Glomerular endothelial cell (primary cell): ENCODE measurements at places on chromosomes 4 and X. TPM values are rescaled to one million over a fixed set of nuclear protein-coding genes. Genes with fewer than 3 reads are reported as not detected.

- no peak for DNase-seq
Measured at GRCh38 chrX:41909068-41909467, 14.3 kb downstream of the CASK start.

DNA sequence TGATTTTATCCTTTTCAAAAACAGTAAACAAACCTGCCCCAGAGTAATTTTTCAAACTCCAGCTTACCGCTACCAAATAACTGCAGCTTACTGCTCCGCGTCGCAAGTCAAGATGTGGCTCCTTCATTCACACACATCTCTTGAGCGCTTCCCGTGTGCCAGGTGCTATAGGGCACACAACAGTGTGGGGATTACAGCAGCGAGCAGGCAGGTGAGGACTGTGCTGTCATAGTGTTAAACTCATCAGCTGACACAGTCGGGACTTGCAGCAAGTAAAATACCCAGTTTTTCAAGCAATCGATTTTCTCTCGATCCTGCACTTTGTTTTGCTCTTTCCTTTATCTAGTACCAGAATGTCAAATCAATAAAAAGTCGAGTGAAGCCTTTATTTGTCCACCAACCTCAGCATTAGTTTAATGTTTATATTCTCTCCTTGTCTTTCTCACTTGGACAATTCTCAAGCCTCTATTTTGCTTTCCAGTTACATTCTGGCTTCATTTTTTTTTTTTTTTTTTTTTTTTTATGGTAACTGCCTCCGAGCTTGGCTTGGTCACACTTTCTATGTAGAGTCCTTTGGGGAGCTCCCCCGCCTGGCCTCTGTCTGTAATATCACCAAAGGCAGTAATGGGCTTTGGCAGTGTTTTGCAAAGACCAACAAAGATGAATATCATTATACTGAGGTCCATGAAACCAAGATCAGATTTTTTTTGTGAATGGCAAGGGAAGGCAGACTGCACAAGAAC, 8.3 kb upstream of the ASB5 start:
- DNase-seq = peak; percentile 18

- no peak for DNase-seq
Measured at GRCh38 chrX:623599-624315, 6.8 kb upstream of the SHOX start.

GRCh38 chr4:65651751-65652150, 18.5 kb downstream of the EPHA5 start:
- DNase-seq = no peak

DNA sequence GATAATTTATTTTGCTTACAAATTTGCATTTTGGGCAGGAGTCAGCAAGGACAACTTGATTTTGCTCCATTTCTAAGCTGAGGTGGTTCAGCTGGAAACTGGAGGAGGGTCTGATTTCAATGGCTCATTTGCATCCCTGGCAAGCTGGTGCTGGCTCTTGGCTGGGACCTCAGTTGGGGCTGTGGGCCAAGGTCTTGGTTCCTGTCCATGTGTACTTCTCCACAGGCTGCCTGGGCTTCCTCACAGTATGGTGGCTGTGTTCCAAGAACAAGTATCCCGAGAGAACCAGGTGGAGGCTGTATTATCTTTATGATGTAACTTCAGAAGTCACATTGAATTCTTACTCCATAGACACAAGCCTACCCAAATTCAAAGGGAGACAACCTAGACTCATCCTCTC, 77.0 kb upstream of the STX18 start:
- no peak for DNase-seq

DNA sequence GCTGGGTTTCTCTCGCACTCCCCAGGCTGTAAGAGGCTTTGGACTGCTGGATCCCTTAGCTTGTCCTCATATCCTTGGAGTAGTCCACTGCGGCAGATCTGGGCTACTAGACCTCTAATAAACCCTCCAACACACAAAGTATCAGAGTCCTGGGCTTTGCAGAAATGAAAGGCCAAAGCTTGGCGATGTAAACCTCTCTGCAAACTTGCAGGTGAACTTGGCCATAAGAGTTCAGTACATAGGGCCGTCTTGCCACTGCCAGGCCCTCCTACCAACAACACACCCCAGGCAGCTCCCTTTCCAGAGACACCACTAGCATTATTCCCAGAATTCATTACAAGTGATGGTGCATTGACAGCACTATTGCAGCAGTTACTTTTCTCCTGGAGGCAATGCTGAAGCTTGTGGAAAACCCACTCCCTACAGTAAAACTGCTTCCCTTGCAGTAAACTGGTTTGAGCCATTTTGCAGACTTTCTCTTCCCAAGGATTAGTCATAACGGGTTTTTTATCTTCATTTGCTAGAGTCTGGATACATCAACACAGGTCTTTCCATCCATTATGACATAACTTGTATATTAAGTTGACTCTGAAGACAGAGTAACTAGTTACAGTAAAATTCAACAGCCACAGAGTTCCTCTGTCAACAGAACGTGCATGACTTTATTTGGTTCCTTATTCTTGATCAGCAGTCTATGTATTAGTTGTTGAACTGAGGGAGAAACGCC, 2.4 kb downstream of the ANKRD50 start:
- no peak for DNase-seq

DNA sequence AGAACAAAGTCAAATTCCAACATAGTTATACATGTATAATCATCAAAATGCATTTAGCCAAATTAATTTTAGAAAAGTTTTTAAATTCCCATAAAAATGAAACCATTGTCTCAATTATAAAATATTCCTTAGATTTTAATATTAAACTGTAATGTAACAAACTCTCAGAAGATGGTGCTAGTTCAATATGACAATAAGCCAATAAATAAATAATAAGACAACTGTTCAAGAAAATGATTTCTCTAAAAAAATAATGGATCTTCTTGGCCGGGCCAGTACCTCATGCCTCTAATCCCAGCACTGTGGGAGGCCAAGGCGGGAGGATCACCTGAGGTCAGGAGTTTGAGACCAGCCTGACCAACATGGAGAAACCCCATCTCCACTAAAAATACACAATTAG, 80.3 kb downstream of the RAB28 start:
- no peak for DNase-seq

GRCh38 chrX:37658343-37659030, 27.1 kb upstream of the XK start:
- DNase-seq = no peak

GRCh38 chr4:40632080-40632479, 2.4 kb upstream of the RBM47 start:
- no peak for DNase-seq

DNA sequence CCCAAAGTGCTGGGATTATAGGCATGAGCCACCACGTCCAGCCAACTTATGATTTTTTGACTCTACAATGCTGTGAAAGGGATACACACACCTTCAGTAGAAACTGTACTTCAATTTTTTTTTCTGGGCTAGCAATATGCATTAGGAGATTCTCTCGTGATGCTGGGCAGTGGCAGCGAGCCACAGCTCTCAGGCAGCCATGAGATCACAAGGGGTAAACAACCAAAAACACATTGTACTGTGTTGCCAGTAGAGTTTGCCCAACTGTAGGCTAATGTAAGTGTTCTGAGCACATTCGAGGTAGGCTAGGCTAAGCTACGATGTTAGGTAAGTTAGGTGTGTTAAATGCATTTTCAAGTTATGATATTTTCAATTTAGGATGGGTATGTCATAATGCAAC, 25.7 kb downstream of the RAB33A start:
- no peak for DNase-seq

DNA sequence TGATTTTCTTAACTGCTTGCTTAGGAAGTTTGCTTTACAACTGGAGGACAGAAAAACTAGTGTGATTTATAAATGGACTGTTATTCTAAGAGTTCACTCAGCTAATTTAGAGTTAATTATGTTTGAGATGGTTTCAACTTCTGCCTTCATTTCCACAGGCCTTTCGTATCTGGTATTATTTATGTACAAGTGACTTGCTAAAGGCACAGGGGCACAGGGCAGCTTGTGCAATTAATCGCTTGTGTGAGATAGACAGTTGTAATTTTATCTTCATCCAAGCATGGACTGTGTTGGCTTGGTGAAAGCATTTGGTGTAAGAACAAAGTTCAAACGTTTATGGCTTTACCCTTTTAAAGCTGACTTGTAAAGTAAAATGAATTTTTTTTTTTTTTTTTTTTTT, 38.3 kb downstream of the GPAT3 start:
- no peak for DNase-seq

- no peak for DNase-seq
Measured at GRCh38 chr4:48409203-48409602, 67.9 kb downstream of the SLAIN2 start.

DNA sequence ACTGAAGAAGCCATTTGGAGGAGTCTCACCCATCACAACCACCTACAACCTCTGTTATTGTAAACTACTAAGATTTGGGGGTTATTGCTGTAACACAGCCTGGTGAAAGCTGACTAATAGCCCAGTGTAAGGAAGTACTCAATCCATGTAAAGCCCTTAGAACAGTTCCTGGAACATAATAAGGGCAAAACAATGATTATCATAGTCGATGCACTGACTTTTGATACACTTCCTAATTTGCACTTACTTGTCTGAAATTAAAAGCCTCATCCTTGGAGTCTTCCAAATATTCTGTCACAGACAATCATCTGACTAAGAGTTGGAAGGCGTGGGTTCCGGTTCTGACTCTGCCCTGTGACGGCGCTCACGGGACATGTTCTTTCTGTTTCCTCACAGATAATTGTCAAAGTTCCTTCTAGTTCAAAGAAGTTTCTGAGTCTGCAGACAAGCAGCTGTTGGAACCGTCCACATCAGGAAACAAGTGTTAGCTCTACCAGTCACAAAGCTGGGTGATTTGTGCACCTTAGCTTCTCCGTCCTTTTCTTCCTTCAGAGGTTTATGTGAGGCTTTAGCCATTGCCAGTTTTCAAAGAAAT, 33.4 kb upstream of the RASGEF1B start:
- DNase-seq = no peak

- no peak for DNase-seq
Measured at GRCh38 chrX:111955901-111956300, 79.9 kb downstream of the TRPC5OS start.

DNA sequence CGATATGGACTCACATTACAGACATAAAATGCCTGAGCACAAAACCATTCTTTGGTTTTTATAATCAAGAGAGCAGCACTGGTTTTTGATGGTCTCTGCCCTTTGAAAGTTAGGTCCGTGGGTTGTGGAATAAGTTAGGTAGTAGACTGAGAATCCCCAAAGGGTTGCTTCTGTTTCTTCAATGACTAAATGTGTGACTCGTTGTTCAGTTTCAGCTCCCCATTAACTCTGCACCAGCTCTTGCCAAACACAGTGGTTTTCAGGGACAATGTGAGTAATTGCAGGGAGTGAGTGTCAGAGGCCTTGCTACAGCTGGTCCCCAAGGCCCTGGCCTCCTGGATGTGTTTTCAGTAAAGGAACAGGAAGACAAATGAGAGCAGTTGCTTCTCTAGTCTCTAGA, 24.8 kb downstream of the SMIM20 start:
- no peak for DNase-seq

DNA sequence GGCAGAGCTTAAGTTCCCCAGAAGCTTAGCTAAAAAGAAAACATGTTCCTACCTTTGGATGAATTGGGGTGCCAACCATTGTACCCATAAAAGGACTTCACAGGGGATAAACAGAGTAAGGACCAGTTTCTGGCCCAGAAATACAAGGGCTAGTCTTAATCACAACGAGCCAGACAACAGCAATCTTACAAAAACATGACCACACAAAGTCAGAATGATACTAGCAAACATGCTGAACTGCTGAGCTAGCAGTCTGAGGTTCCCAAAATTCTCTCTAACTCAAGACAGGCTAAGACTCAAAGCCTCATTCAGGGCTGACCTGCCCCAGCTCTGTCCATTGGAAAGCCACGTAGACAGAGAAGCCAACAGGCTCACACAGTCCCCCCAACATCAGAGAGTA, 40.3 kb downstream of the ATP11C start:
- no peak for DNase-seq

GRCh38 chr4:164204434-164204833, 549.5 kb upstream of the SMIM31 start:
- peak; percentile 23 for DNase-seq

DNA sequence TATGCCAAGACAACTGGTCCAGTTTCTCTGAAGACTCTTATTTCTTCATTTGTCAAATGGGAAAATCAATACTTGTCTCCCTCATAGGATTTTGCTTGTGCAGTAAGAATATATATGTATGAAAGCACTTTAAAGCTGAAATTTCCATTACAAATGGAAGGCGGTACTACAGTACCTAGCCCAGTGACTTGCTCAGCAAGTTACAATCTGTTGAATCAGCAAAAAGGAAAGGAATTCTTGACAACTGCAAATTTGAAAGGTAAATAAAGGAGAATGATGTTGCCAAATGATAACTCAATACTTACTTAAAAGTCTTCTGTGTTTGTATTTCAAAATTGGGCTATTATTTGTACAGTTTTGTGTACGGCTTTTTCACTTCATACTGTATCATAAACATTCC, 71.1 kb downstream of the PKD2 start:
- DNase-seq = no peak

GRCh38 chr4:77861495-77861894, 1.1 kb upstream of the MRPL1 start:
- DNase-seq = no peak

GRCh38 chrX:147875866-147876596, 35.7 kb upstream of the FMR1 start:
- DNase-seq = no peak

TXK gene
- 0.18 and 0.87 TPM in 2 replicates for total RNA-seq

P2RY10 gene
- total RNA-seq = not detected in 2 replicates

RNF128 gene
- total RNA-seq = 0.47 and 1.1 TPM in 2 replicates

TMEM154 gene
- 6.7 and 8.6 TPM in 2 replicates for total RNA-seq

RRH gene
- total RNA-seq = not detected in 2 replicates

CTPS2 gene
- 13.3 and 15.5 TPM in 2 replicates for total RNA-seq

HPSE gene
- total RNA-seq = 3.5 and 6.0 TPM in 2 replicates

TLR1 gene
- total RNA-seq = 0.87 and 1.7 TPM in 2 replicates

ELF4 gene
- 27.4 and 29.9 TPM in 2 replicates for total RNA-seq

PRRG3 gene
- 0.99 TPM in 1 of 2 replicates, not detected in the other for total RNA-seq
